ENCODE measurements at places on chromosomes 5 and 9. TPM values are rescaled to one million over a fixed set of nuclear protein-coding genes. Genes with fewer than 3 reads are reported as not detected.

Gene IL4
- total RNA-seq, result not detected

Gene MZB1
- total RNA-seq, result not detected

Gene MLANA
- total RNA-seq, result 0.70 TPM

Gene ANKRD34B
- not detected for total RNA-seq

Gene CD14
- 0.64 TPM for total RNA-seq

Gene MEGF10
- 193 TPM for total RNA-seq

Gene DOLPP1
- total RNA-seq, result 11.6 TPM

DNA sequence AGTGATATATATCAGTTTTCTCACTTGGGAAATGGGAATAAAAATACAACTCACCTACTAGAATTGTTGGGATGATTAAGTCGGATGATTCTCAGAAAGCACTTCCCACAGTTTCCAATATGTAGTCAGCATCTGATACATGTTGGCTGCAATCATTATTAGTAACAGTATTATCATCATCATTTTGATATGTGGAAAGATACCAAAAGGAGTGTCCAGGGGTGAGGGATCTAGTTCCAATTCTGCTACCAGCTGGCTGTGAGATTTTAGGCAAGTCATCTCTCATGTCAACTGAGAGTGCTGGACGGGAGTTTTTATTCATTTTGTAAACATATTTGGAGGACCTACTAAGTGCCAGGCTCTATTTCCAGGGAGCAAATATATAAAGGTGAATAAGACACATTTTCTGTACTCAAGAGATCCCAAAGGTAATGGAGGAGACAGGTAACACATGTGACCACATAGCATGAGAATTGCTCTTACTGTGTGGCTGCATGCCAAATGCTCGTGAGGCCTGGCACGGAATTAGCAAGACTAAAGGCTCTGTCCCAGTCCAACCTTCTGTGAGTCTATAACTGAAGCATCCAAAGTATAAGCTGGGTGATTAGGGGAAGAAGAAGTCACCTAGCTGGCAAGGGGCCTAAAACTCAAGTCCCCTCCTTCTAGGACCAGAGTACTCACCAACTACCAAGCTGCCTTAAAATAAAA lies 83.0 kb downstream of the GRIA1 start:
- no peak for DNase-seq

DNA sequence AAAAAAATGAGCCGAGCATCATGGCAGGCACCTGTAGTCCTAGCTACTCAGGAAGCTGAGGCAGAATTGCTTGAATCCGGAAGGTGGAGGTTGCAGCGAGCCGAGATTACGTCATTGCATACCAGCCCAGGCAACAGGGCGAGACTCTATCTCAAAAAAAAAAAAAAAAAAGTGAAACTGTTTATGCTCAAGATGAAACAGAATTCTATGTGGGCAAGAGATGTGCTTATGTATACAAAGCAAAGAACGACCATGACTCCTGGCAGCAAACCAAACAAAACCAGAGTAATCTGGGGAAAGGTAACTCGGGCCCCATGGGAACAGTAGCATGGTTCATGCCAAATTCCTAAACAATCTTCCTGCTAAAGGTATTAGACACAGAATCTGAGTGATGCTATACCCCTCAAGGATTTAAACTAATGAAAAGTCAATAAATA lies 32.6 kb upstream of the PLAC8L1 start:
- DNase-seq, result no peak

- no peak for DNase-seq
Measured at GRCh38 chr9:92968081-92968480, 20.8 kb downstream of the FGD3 start.

- no peak for DNase-seq
Measured at GRCh38 chr5:66242050-66242715, 98.1 kb downstream of the SREK1 start.

DNA sequence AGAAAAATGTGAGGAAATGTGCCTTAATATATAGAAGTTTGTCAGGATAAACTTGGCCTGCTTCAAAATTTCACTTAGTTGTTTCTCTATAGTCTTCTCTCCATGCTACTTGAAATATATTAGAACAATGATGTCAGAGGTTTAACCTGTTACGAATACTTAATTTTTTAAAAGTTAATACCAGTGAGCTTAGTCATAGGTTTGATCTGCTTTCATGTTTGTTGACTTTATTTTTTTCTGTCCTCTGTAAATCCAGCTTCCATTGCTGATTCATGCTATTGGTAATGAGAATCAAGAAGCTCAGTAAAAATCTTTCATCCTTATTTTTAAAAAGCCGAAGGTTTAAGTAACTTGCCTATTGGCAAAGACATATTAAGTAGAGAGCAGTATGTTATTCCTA lies 27.9 kb downstream of the BDP1 start:
- DNase-seq, result peak; percentile 11

- DNase-seq, result no peak
Measured at GRCh38 chr5:83556190-83556589, 84.6 kb downstream of the VCAN start.

- DNase-seq, result peak; percentile 7
Measured at GRCh38 chr5:37071901-37072581, 177.1 kb downstream of the CPLANE1 start.

- DNase-seq, result peak; percentile 39
Measured at GRCh38 chr5:94471521-94471920, 146.9 kb downstream of the KIAA0825 start.

GRCh38 chr9:87551772-87552217 lies 54.1 kb downstream of the DAPK1 start:
- peak; percentile 82 for DNase-seq
